ENCODE measurements at places on chromosomes 6 and 20. TPM values are rescaled to one million over a fixed set of nuclear protein-coding genes. Genes with fewer than 3 reads are reported as not detected.

The SCP2D1 gene
- total RNA-seq, result not detected

GRCh38 chr6:21451546-21452013 is 142.0 kb upstream of the SOX4 start:
- no peak for DNase-seq

DNA sequence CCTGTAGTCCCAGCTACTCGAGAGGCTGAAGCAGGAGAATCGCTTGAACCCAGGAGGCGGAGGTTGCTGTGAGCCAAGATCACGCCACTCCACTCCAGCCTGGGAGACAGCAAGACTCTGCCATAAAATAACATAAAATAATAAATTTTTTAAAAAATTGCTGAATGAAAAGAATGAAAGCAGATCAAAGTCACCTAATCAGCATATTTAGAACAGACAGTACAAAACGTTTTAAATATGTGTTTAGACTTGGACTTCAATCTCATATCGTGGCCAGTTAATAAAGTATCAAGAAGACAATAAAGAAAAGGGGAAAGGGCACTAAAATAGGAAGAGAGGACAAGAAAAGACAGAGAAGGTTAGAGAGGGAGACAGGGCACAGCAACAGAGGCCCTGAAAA is 74.6 kb downstream of the EPM2A start:
- DNase-seq, result no peak

- DNase-seq, result no peak
These were observed 510.8 kb downstream of the PTPRT start for GRCh38 chr20:42678895-42679294.

- DNase-seq, result no peak
These were observed 17.7 kb downstream of the CCDC167 start for GRCh38 chr6:37481711-37482605.

GRCh38 chr6:16789329-16790038 is 28.2 kb upstream of the ATXN1 start:
- no peak for DNase-seq

- DNase-seq, result no peak
These were observed 301.3 kb upstream of the JARID2 start for GRCh38 chr6:14944593-14944992.

Data from lung (tissue), 17 donors.